ENCODE measurements at places on chromosomes 13 and 19.

GRCh38 chr13:25371158-25371874 lies 458 bp upstream of the ATP8A2 start:
- DNase-seq = peak; percentile 51

- DNase-seq = no peak
Observed at GRCh38 chr13:23804166-23804565, 85.0 kb downstream of the MIPEP start.

GRCh38 chr19:51531349-51532315 lies at the start of gene SIGLEC6:
TSS of gene SIGLEC6 (minus strand) at chr19:51531670. CDS start at chr19:51531648, 22 bp downstream.
- peak; percentile 65 for DNase-seq

GRCh38 chr13:111165241-111166010 lies 50.3 kb downstream of the ARHGEF7 start:
- DNase-seq = no peak

GRCh38 chr13:79228972-79229371 lies 177.1 kb downstream of the RBM26 start:
- no peak for DNase-seq

DNA sequence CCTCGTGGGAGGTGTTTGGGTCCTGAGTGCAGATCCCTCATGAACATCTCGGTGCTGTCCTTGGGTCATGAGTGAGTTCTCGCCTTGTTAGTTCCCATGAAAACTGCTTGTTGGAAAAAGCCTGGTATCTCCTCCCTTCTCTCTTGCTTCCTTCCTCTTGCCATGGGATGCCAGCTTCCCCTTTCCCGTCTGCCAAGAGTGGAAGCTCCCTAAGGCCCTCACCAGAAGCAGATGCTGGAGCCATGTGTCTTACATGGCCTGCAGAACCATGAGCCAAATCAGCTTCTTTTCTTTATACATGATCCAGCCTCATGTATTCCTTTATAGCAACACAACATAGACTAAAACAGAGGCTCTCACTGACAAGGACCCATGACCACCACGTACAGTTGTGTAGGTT lies 8.2 kb downstream of the ADGRE2 start:
- no peak for DNase-seq

GRCh38 chr19:290372-291005 lies 714 bp downstream of the PLPP2 start:
- peak; percentile 96 for DNase-seq

GRCh38 chr13:114097212-114097892 lies 35.1 kb downstream of the RASA3 start:
- no peak for DNase-seq

DNA sequence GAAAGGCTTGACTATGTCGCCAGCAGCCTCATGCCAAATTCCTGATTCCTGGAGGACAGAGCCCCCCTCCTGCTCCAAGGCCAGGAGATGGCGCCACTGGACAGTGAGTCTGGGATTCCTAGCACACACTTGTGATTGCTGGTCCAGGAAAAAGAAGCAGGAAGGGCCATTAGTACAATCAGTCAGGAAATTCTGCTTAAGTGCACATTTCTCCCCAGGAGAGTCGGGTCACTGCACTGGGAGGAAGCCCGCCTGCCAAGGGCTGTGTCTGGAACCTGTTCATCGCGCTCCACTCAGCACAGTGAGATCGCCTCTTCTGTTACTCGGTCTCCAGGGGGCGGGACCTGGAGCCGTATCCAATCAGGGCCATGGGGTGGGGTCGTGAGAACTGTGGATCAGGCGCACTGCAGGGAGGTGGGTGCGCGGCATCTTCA lies 65.1 kb downstream of the ZNF823 start:
- DNase-seq = peak; percentile 93

DNA sequence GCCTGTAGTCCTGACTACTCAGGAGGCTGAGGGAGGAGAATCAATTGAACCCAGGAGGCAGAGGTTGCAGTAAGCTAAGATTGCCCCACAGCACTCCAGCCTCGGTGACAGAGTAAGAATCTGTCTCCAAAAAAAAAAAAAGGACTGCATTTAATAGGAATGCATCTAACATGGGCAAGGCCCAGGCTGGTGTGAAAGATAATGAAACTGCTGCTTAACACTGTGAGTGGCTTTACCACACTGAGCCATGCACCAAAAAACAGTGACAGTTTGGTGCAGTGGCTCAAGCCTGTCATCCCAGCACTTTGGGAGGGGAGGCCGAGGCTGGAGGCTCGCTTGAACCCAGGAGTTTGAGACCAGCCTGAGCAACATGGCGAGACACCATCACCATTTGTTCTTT lies 8.6 kb downstream of the GTF2F1 start:
- no peak for DNase-seq

DNA sequence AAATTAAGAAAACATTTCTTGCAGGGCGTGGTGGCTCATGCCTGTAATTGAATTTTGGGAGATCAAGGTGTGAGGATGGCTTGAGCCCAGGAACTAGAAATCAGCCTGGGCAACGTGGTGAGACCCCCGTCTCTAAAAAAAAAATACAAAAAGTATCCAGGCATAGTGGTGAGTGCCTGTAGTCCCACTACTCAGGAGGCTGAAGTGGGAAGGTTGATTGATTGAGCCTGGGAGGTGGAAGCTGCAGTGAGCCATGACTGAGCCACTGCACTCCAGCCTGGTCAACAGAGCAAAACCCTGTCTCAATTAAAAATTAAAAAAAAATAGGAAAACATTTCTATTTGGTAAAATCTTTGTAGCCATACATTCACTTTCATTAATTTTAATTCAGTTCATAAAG lies 526.5 kb downstream of the PCDH9 start:
- DNase-seq = no peak

DNA sequence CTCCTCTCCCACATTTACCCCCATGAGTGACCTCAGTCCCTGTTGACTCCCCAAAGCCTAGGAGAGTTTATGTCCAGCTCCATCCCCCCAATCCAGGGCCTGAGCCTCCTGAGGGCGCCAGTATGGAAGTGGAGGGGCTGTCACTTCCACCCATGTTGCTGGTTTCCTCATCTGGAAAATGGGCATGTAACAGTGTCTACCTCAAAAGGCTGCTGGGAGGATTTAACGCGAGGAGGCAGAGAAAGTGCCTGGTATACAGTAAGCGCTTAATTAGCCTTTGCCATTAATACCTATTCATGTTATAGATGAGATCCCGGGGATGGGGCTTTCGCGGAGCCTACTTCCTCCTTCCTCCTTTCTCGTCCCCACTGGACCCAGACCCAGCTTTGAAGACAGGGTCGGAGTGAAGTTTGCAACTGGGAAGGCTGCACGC lies 476 bp downstream of the TYK2 start:
- DNase-seq = no peak

DNA sequence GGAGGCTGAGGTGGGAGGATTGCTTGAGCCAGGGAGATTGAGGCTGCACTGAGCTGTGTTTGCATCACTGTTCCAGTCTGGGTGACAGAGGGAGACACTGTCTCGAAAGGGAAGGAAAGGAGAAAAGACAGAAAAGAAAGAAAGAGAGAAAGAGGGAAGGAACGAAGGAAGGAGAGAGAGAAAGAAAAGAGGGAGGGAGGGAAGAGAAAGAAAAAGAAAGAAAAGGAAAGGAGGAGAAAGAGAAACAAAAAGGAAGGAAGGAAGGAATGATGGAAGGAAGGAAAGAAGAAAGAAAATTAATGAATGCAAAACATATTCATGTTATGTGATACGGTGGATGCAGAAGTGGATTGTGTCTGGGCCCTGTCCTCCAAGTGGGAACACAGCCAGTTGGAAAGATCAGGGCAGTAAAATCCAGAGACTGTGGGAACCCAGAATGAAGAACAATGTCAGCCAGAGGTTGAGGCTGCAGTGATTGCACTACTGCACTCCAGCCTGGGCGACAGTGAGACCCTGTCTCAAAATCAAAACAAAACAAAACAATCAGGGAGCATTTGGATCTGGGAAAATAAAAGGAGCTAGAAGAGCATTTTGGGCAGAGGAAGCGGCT lies 6.2 kb downstream of the PHLDB3 start:
- no peak for DNase-seq

DNA sequence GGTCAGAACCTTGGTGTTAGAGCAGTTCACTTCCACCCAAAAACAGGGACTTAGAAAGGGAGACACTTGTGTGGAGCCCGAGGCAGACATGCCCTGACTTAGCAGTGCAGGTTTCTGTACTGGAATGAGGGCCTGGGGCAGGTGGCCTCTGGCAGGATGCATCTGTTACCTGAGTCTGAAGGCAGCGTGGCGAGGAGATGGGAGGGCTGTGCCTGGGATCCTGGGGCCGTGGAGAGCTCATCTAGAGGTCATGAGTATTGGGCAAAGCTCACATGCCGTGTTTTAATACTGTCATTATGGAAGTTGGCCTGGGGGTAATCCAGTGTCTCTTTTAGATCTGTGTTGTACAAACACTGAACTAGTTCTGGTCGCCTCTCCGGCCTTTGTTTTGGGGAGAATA lies 21.4 kb downstream of the KDM4B start:
- DNase-seq = no peak

GRCh38 chr13:51158365-51158764 lies 47.3 kb upstream of the C13orf42 start:
- DNase-seq = no peak

- DNase-seq = no peak
Observed at GRCh38 chr13:41641429-41641828, 184.1 kb downstream of the RGCC start.

- DNase-seq = no peak
Observed at GRCh38 chr13:43354153-43354945, 331.0 kb downstream of the DNAJC15 start.
